ENCODE measurements at places on chromosomes 11 and 22.

DNA sequence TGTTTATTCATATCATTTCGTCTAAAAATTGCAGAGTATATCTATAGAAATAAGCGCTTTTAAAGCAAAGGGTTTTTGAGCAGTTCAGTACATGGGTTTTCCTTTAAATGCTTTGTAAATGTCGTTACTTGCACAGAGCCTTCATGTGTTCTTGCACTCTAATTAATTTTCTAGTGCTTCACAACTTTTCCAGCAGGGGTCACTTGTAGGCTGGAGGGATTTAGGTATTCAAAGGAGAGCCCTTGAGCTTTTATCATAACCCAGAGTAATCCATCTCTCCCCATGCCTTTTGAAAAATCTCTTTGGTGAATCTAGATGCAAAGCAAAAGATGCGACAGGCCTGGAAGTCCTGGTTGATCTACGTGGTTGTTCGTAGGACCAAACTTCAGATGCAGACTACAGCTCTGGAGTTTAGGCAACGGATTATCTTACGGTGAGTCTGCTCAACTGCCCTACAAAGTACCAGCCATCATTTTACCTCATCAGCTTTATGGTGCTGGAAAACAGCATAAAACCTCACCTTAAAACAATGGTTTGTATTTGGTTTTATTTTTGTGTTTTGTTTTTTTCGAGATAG is 60.4 kb downstream of the SFI1 start:
- DNase-seq: no peak

- DNase-seq: no peak
Measured at GRCh38 chr22:47332246-47332980, 570.0 kb downstream of the TBC1D22A start.

GRCh38 chr11:102780491-102780918 is at the start of gene MMP10:
Gene MMP10, minus strand, starts transcription at chr11:102780628. Its CDS starts 37 bp downstream, at chr11:102780591.
- no peak for DNase-seq

DNA sequence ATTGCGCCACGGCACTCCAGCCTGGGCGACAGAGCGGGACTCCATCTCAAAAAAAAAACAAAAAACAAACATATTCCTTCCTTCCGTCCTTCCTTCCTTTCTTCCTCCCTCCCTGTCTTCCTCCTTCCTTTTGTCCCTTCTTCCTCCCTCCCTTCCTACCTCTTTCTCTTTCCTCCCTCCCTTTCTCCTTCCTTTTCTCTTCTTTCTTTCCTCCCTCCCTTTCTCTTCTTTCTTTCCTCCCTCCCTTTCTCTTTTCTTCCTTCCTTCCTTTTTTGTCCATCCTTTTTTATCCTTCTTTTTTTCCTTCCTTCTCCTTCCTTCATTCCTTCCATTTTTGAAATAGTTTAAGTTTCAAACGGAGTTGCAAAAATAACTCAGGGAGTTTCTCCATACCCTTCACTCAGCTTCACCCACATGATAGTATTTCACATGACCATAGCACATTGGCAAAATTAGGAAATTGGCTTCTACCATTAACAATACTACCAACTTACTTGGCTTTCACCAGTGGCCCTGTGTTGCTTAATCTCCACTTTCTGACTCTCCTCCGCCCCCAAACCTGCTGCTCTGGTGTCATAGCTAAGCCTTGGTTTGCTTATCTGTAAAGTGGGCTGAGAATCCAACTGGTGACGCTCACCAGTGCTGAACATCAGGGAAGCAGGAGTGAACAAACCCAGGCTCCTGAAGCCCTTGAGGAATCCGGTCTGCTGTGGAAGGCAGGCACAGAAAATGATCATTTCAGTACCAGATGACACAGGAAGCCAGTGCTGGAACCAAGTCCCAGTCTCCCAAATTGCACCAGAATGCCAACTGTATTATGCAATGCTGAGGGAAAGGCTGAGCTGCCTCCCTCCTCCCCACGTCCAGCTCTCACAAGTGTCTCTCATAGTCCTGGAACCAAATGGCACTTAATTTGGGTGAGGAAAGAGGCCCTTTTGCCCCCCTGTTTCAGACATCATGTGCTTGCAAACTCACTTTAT is 17.2 kb upstream of the CRYBB3 start:
- DNase-seq: no peak

GRCh38 chr22:39658367-39658766 is 87.8 kb downstream of the CACNA1I start:
- DNase-seq: no peak

DNA sequence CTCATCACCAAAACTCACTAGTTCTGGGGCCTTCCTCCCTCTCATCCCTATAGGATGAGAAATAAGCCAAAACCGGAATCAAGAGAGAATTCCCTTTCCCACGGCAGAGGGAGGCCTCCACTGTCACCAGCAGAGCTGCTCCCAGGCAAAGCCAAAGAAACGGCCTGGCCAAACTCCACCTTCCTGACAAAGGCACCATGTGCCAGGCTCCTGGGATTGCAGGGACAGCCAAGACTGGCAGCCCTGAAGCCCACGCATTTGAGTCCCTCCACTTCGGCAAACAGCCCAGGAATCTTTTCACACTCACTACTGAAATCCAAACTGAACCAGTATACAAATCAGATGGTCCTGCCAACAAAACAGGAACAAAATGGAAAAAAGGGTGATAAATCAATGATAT is 6.1 kb downstream of the SMCO4 start:
- DNase-seq: no peak

- no peak for DNase-seq
Measured at GRCh38 chr22:32771756-32772155, 29.7 kb upstream of the TIMP3 start.

DNA sequence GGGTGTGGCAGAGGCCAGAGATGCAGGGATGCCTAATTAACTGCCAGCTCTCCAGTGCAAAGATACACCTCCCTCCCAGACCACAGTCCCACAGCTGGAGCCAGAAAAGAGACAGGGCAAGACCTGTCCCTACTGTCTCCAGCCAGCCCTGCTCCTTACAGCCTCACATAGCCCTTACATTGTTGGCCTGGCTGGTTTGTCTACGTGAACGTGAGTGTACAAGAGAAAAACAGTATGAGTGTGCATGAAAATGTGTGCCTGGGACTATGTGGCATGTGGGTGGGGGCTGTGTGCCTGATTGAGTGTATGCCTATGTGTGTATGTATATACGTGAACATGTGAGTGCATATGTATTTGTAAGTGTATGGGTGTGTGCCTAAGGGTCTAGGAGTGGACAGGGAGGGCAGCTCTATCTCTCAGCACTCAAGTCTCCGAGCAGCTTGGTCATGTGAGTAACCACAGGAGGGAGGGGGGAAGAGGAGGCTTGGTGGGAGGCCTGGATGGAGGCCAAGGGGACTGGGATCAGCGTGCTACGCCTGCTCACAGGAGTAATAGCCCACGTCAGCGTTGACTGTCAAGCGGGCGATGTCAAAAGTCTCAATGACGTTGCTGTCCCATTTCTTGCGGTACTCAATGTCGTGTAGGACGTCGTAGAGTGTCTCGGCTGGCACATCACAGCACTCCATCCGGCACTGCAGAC is 6.6 kb upstream of the ARAP1 start:
- DNase-seq: no peak

GRCh38 chr22:29203488-29204454 is 1.9 kb upstream of the EMID1 start:
- DNase-seq: no peak

DNA sequence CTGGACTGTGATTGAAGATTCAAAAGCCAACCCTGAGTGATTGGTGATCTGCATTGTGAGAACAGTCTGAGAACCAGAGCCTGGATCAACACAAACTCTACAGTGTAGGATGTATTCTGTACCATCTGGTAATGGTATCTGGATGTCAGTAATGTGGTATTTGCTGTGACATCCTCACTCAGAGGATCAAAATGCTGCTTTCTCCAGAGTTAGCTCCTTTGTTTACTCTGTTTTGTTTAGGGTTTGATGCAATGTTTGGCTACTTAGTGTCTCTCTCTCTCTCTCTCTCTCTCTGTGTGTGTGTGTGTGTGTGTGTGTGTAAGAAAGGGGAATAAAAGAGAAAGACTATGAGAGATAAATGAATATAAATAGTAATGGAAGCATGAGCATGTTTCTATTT is 24.3 kb downstream of the CASP4 start:
- no peak for DNase-seq

GRCh38 chr11:57630171-57630570 is 19.5 kb downstream of the YPEL4 start:
- DNase-seq: no peak

DNA sequence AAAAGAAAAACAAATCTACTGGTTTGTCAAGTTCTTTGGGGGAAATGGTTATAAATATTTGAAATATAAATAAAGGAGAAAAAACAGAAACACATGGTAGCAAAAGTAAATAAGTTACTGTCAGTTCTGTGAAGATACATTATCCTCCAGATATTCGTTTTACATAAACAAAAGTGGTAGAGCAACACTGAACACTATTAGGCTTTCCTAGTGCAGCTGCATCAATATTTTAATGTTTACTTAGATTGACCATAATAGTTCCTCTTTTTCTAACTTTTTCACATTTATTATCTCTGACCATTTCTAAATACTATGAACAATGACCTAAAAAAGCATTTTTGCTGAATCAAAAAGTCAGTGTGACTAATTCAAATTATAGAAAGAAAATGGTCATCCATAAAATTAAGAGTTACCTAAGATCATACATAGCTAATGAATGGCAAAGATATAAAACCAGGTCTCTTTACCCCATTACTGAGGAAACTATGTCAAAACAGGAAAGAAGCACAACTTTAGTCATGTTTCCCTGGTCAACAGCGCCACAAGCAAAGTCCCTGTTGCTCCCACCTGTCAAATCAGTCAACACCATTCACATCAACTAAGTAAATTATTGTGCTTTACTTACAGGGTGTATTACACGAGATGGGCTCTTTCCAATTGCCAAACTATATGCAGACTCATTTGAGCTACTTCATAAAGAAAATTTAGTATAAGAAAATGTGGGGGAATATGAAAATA is 38.5 kb downstream of the SBF2 start:
- DNase-seq: no peak

DNA sequence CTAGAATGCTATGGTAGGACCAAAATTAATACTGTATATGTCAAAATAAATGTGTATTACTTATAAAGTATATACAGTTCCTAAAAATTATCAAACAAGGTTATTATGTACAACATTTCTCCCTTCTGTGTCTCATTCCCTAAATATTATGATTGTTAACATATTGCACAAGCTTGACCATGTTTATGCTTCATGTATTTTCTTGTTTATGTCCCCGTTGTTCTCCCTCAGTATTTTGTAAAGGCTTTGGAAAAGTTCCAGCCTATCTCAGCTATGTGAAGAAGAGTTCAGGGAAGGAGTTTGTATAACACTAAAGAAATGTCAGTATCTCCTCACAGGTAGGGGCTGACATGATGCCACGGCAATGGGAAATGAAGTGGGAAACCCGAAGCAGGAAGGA is 19.6 kb downstream of the ADM start:
- DNase-seq: no peak

- no peak for DNase-seq
Measured at GRCh38 chr11:70129051-70129592, 51.0 kb downstream of the ANO1 start.

DNA sequence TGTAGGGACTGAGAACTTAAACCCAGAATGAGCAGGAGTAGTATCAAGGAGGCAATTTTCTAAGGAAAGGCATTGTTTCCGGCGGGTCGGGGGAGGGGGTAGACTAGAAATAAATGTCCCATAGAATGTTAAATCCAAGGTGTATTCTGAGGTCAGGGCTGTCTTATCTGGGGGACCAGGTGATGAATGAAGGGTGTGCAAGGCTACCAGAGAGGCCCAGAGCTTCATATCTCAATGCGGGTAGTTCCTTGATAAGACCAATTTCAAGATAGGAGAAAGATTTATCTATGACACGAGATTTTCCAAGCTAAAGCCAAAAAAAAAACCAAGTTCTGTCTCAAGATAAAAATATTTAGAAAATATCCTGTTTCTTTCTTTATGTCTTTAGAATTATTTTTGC is 8.3 kb upstream of the RCE1 start:
- DNase-seq: no peak

DNA sequence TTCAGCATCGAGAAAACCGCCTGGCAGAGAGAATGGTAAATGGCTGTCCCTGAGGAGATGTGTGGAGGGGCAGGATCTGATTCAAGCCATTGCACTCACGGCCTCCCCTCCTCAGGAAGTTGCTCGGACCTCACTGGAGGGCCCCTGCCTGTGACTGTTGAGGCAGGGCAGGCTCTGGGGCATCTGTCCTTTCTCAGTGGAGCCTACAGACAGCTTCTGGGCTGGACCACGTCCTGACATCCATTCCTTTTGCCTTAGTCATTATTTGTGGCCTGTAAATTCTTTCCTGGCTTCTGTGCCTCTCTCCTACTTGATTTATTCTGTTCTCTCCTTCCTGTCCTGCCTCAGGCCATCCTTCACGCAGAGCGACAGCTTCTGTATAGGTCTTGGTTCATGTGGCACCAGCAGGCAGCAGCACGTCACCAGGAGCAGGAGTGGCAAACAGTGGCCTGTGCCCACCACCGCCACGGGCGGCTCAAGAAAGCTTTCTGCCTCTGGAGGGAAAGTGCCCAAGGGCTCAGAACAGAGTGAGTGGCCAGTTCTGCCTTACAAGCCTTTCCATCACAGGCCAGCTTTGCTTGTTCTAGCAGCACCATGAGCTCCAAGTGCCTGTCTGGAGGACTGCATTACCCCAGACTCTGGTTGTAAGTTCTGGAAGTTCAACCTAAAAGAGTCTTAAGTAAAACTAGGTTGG is 59.6 kb downstream of the PISD start:
- no peak for DNase-seq

DNA sequence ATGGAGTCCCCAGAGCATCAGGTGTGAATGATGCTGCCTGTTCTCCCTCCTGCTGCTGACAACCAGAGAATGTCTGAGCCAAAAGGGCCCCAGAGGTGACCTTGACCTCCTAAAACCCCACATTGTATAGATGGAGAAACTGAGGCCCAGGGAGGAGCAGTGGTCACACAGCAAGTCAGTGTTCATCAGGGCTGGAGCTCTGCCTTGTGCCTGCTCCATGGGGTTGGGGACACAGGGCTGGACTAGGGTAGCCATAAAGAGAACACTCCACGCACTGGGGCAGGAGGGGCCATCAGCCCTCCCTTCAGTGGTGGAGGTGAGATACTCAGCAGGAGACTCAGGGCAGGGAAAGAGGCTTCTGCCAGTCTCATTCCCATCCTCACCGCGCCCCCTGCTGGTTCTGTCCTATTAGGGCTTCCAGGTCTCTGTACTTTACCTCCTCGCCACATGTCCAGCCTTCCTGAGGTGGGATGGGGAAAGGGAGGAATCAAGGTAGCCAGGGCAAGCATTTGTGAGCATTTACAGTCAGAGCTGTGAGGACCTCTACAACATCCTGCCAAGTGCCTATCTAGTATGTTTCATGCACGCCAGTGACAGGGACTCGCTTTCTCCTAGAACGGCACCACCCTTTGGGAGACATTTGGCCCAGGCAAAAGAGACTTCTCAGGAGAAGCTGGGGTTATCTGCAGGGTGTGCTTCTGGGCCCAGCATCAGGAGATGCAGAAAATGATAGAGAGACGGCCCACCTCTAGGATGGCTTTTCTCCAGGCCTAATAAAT is 43.2 kb downstream of the NEU3 start:
- DNase-seq: peak; percentile 49

- DNase-seq: no peak
Measured at GRCh38 chr22:50432131-50432876, 42.5 kb downstream of the SBF1 start.

Data from stimulated activated CD4-positive, alpha-beta T cell treated with anti-CD3 and anti-CD28 coated beads, Interleukin-15, amount 100 ng/mL, for 1 hour (primary cell).